ENCODE measurements at places on chromosomes 3 and 15. TPM values are rescaled to one million over a fixed set of nuclear protein-coding genes. Genes with fewer than 3 reads are reported as not detected.

DNA sequence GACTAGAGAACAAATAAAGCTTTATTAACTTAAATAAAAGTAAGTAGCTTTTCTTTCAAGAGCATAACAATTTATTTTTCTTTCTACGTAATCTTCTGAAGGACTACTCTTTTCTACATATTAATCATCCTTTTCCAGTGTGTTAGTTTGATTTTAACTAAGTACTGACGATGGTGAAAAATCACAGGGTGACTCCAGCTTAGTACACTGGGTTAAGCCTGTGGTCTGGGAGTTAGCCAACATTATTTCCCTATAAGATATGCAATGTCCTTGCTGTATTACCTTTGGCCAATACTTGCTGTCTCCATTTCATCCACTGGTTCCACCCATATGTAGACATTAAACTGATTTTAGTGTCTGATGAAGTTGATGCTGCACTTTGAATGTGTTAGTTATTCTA lies 508.6 kb upstream of the SUCLG2 start:
- no peak for DNase-seq

DNA sequence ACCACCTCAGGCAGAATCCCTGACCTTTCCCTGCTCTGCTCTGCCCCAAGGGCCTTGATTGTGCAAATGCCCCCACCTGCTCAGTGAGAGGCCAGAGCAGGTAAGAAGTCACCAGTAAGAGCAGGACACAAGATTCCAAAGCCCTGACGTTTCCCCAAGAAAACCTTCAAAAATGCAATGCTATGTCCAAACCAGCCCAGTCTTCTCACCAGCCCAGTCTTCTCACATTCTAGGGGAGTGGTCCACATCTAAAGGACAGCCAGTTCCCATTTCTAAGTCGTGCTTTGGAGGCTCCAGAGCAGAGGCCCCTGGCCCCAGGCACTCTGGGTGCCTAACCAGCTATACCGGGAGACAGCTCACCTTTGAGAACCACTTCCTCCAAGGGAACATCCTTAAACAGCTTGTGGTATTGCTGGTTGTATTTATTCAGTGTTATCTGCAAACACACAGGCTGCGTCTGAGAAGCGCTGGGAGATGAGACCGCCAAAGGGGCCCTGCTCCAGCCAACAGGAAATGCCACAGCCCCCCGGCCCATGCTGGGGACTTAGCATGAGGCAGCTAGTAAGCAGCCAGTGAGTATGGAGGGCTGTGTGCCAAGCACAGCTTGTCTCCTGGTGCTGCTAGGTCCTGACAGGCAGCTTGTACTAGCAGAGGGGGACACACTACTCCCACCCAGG lies 29.3 kb downstream of the GRAMD2A start:
- no peak for DNase-seq

GRCh38 chr3:183862610-183863009 lies 22.1 kb downstream of the PARL start:
- no peak for DNase-seq

DNA sequence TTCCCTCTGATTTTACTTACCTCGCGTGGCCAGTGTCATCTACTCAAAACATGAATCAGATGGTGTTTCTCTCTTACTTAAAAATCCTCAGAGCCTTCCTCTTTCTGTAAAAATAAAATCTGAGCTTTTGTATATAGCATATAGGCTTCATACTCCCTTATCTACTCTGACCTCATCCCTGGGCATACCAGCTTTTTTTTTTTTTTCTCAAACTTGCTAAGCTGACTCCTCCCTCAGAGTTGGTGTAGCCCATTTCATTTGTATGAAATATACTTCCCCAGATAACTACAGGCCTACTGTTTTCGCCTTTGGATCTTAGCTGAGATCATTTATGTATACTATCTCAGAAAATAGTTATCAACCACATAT lies 648.9 kb upstream of the ALCAM start:
- no peak for DNase-seq

DNA sequence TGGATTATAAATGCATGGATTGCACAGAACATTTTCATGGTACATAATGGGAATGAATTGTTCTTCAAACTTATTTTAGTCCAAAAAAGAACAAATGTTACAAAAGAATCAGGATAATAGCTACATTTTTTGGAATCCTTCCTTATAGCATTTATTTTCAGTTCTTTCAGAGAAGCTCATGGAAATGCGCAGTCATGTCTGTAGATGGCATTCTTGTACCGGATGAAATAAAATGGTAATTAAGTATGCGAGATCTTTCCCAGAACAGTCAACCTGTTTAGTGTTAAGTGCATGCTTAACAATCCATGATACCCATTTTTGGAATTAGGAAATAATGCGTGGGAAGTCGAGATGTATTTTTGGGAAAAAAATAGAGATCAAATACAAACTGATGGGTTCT lies 38.2 kb upstream of the GOLGA8B start:
- DNase-seq = peak; percentile 57

DNA sequence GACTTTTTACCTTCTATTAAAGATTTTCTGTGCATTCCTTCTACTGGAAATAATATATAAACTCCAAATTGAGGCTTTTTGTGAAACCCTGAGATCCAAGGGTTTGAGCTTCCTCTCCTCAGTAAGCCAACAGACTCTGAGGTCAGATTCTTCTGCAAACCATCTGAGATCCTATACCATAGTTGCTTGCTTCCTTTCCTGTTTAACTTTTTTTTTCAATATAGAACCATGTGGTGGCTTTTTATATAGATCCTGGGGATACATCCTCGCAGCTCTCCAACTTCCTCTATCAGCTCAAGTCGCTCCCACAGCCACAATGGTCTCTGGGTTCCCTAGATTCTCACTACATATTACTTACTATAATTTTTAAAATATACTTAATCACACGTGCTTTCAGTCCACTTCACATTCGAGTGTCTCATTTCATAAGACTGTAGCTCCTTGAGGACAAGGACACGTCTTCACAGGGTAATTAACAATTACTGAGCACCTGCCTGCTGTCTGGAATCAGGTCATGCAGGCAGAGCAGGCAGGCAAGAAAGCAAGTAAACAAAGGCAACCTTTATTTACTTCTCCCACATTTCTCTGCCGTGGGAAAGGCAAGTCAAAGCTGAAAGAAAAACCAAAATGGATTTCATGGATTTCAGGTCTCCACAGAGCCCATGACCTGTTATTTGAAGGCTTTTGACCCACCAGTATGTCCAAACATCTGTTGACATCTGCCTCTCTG lies 941.5 kb downstream of the FHIT start:
- DNase-seq = no peak

- no peak for DNase-seq
Observed at GRCh38 chr15:98855815-98856531, 151.6 kb downstream of the PGPEP1L start.

- no peak for DNase-seq
Observed at GRCh38 chr3:1079662-1080061, 13.2 kb upstream of the CNTN6 start.

DNA sequence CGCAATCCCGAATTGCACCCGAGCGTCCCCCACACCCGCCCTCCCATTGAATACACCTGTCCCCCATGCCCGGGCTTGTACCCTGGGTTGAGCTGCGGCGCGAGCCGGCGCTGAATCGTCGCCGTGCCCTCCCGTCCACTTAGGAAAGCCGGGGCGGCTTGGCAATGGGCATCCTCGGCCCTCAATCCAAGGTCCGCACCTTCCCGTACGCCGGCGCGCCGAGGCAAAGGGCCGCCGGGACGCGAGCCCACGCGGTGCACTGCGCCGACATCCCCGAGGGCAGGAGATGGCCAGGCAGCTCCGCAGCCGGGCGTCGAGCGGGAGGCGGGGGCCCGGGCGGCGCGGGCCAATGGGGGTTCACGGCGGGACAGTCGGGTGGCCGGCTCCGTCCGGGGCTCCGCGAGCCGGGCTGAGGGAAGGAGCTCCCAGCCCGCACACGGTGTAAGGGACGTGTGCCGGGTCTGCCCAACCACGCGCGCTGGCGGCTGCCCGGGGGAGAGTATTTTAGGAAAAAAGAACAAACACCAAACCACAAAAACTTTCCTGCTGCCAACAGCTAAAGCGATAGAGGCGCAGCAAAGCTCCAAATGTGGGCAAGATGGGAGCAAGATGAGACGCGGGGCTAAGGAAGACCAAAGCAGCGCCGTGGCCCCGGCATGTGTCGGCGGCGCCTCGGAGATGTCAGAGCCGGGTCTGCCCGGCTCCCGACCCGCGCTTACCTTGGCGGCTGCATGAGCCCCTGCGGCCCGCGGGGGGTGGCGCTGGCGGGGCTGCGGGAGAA lies 621 bp downstream of the RGMA start:
- no peak for DNase-seq

DNA sequence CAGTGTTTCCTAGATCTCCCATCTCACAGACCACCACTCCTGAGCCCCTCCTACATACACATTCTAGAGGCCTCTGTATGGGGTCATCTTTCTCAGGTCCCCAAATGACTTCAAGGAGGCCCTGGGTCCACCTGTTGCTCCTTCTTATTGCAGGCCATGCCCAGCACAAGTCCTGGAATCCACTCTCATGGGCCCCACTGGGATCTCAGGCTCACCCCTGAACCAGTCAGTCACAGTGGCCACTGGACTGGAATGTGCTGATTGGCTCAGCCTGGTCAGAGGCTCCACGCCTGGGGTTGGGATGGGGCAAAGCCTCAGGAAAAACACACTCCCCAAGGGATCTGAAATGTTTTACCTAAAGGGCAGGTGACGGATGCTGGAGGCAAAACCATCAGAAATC lies 55.7 kb downstream of the SPSB4 start:
- DNase-seq = no peak

GRCh38 chr3:89216016-89216739 lies 108.8 kb downstream of the EPHA3 start:
- DNase-seq = no peak

- DNase-seq = no peak
Observed at GRCh38 chr15:47470983-47471382, 246.3 kb upstream of the SEMA6D start.

DNA sequence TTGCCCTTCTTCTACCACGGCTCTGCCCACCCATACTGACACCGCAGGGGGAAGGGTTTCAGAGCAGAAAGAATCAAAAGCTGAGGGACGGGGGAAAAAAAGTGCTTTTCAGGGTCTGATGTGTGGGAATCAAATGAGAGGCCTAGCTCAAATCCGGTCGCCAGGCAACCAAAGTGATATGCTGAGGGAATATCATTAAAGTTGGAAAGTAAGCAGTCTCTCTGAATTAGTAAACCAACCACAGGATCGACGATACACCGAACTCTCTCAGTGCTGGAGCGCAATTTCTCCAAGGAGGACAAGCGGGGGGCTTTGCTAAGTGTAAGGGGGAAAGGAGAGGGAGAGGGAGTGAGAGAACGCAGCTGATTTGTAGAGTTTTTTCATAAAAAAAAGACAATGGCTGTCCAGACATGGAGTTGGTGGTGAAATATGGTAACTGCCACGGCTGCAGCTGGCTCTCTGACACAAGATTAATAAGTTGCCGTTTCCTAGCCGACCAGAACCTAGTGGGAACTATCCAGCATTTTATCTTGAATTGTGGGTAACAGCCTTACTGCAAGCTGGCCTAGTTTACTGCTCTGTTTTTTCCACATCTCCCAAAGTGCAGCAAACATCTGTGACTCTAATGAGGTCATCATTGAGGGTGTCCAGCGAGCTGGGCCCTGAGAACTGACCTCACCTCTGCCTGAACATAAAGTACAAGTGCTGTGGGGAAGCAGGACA lies 530.2 kb downstream of the SOX2 start:
- no peak for DNase-seq

DNA sequence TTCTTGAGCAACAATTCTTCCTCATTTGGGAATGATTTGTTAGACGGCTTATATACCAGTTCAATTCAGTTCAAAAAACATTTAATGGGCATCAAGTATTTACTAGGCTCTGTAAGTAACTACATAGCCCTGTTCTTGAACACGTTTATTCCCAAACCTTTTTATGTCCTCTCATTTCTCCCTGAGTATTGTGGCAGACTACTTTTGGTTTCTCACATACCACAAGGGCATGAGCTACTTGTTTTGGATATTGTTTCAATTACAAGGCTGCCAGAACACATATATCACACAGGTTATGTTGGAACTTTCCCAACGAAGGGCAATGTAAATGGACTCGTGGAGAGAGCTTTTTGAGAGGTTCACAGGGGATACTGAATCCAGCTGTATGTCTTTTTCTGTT lies 363.8 kb upstream of the NAALADL2 start:
- DNase-seq = no peak

DNA sequence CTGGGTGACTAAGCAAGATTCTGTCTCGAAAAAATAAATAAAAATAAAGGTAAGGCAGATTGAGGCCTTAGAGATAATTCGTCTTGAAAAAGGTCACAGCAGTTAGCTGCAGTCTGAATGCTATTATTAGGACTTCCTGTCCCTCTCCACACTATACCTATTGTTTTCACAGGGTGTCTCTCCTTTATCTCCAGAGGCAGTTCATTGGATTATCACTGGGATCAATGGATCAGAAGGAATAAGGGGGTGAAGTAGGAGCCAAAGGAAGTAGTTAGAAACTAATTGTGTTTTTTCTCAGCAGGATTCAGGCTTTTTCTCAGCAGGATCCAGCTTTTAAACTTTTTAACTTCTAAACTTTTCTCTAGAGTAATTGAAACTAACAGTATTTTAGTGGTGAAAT lies 326.9 kb downstream of the IL5RA start:
- DNase-seq = no peak

DNA sequence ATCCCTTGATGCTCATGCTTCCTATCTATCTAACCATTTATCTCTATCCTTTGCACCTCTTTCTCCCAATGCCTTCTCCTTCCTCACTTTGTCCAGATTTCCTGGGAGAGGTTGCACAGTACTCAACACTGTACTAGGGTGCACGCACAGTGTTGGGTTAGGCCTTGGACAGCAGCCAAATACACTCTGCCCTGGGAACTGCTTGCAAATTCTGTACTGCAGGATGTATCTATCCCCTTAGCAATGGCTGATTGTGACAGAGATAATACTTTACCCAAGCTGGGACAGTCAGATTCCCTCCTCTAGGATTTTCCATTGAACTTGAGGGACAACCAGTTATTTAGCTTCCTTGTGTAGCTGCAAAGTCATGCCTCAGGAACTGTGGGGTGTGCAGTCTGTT lies 113.3 kb downstream of the IL20RB start:
- no peak for DNase-seq

DNA sequence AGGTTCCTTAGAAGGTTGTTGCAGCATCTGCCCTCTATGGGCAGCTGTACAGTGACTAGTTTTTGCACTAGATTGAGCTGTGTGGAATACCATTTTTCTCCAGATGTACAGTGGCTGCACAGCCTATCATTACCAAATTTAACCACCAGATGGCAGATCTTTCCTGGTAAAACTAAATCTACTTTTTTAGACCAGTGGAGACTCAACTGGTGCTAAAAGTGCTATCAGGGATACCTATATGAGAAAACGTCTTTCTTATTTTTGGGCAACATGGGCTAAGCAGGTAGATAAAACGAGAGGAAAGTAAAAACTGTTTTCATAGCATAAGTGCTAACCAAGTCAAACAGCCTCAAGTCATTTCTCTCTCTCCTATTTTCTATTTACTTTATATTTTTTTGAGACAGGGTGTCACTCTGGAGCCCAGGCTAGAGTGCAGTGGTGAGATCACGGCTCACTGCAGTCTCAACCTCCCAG lies 21.2 kb downstream of the IGSF10 start:
- peak; percentile 74 for DNase-seq

Gene C2CD4B
- not detected for total RNA-seq

Gene GOLGA6B
- total RNA-seq = not detected
